ENCODE measurements at places on chromosomes 3 and 15. TPM values are rescaled to one million over a fixed set of nuclear protein-coding genes. Genes with fewer than 3 reads are reported as not detected.

DNA sequence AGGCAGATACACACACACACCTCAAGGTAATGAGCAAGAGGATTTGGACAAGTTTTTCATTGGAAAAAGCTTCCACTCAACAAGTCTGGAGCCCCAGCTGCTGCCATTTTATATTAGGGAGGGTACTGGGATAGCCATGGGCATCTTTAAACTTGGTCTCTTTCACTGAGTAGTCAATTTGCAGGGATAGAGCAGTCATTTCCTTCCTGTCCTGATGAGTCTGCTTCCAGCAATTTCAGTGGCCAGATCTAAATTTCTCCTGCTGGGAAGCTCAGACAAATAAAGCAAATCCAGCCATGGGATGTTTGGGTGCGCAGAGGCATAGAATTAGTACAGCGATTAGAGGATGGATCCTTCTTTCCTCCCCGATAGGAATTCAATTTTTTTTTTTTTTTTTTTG, 874 bp upstream of the ERC2 start:
- no peak overlapping the region for H3K27ac ChIP-seq
- H3K27me3 ChIP-seq = no peaks in the 10 kb centered on the region
- no peaks in the 10 kb centered on the region for H3K36me3 ChIP-seq
- H3K4me1 ChIP-seq = no peaks in the 10 kb centered on the region
- H3K4me3 ChIP-seq = no peak overlapping the region

DNA sequence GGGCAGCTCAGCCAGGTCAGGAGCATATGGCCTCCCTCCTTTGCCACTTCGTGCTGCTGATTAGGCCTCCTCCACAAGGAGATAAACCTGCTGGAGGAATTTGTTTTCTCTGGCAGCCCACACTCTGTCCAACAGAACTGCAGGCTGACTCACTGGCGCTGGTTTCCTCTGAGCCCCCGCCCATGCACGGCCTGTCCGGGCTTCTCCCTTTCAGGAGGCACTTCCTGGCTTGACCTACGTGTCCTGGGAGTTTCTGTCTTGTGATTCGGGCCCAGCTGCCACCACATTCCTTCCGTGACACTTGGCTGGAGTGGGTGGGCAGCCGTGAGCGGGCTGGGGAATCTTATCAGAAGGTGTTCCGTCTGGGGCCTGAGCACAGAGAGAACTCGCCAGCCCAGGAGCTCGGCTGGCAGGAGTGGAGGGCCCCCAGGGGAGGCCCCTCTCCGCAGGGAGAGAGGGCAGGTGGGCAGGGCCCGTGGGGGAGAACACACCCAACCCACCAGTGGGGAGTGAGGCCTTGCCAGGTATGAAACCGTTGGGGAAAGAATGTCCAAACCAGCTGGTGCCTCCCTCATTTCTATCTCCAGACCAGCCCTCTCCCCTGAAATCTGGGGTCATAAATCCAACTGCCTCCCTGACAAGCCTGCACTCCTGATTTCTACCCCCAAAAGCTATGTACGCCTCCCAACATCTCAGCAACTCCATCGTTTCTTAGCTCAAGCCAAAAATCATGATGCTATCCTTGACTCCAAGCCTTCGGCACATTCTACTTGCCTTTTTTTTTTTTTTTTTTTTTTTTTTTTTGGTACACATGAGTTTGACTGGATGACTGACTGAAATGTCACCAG, 110.6 kb upstream of the MEF2A start:
- DNase-seq = peak; percentile 91
- no peaks in the 10 kb centered on the region for H3K27me3 ChIP-seq
- H3K4me3 ChIP-seq = no peak overlapping the region
- no peaks in the 10 kb centered on the region for H3K36me3 ChIP-seq
- peak overlapping the region; percentile 96 for H3K27ac ChIP-seq
- peaks cover 14% of the 10 kb centered on the region for H3K4me1 ChIP-seq

DNA sequence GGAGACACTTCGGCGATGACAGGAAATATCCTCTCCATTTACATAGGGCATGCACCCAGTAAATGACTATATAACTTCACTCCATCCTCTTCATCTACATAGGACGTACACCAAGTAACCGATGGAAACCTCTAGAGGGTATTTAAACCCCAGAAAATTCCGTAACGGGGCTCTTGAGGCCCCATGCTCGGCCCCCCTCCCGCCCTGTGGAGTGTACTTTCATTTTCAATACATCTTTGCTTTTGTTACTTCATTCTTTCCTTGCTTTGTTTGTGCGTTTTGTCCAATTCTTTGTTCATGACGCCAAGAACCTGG, 7.5 kb upstream of the FAM107A start:
- peaks cover 30% of the 10 kb centered on the region for H3K4me1 ChIP-seq
- H3K36me3 ChIP-seq = no peaks in the 10 kb centered on the region
- peaks cover 44% of the 10 kb centered on the region for H3K27me3 ChIP-seq
- peak overlapping the region; percentile 39 for H3K4me3 ChIP-seq

DNA sequence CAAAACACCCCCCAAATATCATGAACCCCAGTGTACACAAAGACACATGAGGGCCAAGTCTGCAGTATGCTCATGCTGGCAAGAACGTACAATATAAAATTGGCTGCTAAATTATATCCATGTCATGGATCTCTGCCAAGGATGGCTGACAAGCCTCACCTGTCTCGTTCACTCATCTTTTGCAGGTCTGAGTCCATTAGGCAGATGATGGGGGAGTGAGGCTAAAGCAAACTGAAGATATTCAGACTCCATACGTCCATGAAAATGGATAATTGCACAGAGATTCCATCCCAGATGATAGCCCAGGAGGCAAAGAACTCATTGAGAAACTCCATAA, 122.3 kb upstream of the PTPRG start:
- H3K4me1 ChIP-seq = no peaks in the 10 kb centered on the region
- H3K27me3 ChIP-seq = no peaks in the 10 kb centered on the region
- H3K36me3 ChIP-seq = no peaks in the 10 kb centered on the region
- no peak overlapping the region for H3K4me3 ChIP-seq
- DNase-seq = no peak
- no peak overlapping the region for H3K27ac ChIP-seq

OSTN gene
- 11.3 TPM for total RNA-seq

SQOR gene
- total RNA-seq = 37.0 TPM

DUOXA2 gene
- total RNA-seq = 24.6 TPM

- no peaks in the 10 kb centered on the region for H3K4me1 ChIP-seq
- no peak overlapping the region for H3K27ac ChIP-seq
- H3K27me3 ChIP-seq = no peaks in the 10 kb centered on the region
- no peak overlapping the region for H3K4me3 ChIP-seq
- H3K36me3 ChIP-seq = no peaks in the 10 kb centered on the region
These were observed 176.8 kb upstream of the SUCLG2 start for GRCh38 chr3:67831262-67831661.

DNA sequence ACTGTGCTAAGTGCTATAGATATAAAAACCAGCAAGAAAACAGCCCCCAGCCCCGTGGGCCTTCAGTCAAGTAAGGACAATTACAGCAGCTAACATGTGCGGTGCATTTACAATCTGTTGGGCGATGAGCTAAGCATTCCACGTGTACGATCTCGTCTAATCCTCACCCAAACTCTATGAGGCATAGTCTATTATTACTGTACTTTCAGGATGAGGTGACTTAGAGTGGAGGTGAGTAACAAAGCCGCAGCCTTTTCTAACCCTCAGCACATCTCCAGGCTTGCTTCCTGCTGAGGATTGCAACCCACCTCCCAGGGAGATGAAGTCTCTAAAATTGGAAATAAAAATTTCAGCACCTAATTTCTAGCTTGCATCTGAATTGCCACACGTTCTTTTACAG, 53.2 kb upstream of the MCF2L2 start:
- no peaks in the 10 kb centered on the region for H3K27me3 ChIP-seq
- no peaks in the 10 kb centered on the region for H3K36me3 ChIP-seq
- no peak overlapping the region for H3K4me3 ChIP-seq
- no peak for DNase-seq
- H3K27ac ChIP-seq = no peak overlapping the region
- peaks cover 6% of the 10 kb centered on the region for H3K4me1 ChIP-seq

DNA sequence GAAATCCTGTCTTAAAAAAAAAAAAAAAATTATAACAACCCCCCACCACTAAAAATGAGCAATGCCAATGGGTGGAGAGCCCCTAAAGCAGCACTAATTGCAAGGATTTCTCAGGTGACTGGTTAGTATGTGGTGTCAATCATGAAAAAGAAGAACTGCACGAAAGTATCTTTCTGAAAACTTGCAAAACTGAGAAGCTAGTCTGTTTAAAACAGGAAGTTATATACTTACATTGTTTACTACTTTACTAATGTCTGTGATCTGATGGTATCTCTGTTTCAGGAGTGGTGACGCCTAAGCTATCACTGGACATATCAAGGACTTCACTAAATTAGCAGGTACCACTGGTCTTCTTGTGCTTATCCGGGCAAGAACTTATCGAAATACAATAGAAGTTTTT, at the start of gene CCR3:
Gene CCR3 (plus strand): TSS at position 341 of the 400 bp plus-strand sequence. CDS start 22,699 bp downstream, outside the sequence.
- H3K36me3 ChIP-seq = no peaks in the 10 kb centered on the region
- H3K27me3 ChIP-seq = no peaks in the 10 kb centered on the region
- no peak for DNase-seq
- no peaks in the 10 kb centered on the region for H3K4me1 ChIP-seq
- H3K27ac ChIP-seq = no peak within 1 kb of the TSS

GRCh38 chr3:160471892-160472291, 22.3 kb upstream of the TRIM59 start:
- no peaks in the 10 kb centered on the region for H3K4me1 ChIP-seq
- DNase-seq = no peak

DNA sequence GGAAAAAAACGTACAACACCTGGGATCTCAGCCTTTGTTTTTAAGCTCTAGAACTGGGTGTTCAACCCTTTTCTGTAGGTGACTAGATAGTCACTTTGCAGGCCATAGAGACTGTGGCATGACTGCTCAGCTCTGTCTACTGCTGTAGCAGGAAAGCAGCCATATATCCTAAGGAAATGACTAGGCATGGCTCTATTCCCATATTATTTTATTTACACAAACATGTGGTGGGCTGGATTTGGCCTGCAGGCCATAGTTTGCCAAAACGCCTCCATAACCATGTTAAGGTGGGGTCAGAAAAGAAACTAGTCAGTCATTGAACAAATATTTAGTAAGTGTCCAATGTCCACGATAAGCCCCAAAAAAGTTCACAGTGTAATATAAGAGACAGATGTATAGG, 452.5 kb downstream of the MCTP2 start:
- no peaks in the 10 kb centered on the region for H3K27me3 ChIP-seq
- no peak overlapping the region for H3K27ac ChIP-seq
- no peaks in the 10 kb centered on the region for H3K4me1 ChIP-seq
- no peak for DNase-seq

GRCh38 chr3:13040361-13041074, 32.7 kb downstream of the IQSEC1 start:
- no peak overlapping the region for H3K4me3 ChIP-seq
- DNase-seq = no peak
- no peaks in the 10 kb centered on the region for H3K4me1 ChIP-seq

DNA sequence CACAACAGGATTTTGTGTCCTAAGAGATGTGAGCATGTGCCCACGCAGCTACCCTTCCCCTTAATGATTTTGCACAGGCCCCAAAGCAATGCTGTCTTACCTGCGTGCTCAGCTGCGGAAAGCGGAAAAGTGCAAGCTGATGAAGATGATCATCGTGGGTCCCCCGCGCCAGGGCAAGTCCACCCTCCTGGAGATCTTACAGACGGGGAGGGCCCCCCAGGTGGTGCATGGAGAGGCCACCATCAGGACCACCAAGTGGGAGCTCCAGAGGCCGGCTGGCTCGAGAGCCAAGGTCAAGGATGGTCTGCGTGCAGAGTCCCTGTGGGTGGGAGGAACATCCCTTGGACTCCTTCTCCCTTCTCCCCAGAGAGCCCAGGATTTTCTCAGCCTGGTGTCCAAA, 103.1 kb downstream of the LRRK1 start:
- no peaks in the 10 kb centered on the region for H3K36me3 ChIP-seq
- H3K27me3 ChIP-seq = no peaks in the 10 kb centered on the region
- no peak overlapping the region for H3K27ac ChIP-seq
- no peak overlapping the region for H3K4me3 ChIP-seq
- peaks cover 6% of the 10 kb centered on the region for H3K4me1 ChIP-seq
- no peak for DNase-seq

GRCh38 chr15:70152070-70152480, 54.4 kb upstream of the TLE3 start:
- H3K36me3 ChIP-seq = no peaks in the 10 kb centered on the region
- peaks cover 3% of the 10 kb centered on the region for H3K27me3 ChIP-seq
- no peak overlapping the region for H3K4me3 ChIP-seq

ANKRD34C gene
- not detected for total RNA-seq

CATSPER2 gene
- 3.9 TPM for total RNA-seq

- no peak overlapping the region for H3K27ac ChIP-seq
- no peak for DNase-seq
- no peaks in the 10 kb centered on the region for H3K4me1 ChIP-seq
- H3K4me3 ChIP-seq = no peak overlapping the region
These were observed 156.8 kb downstream of the LRTM1 start for GRCh38 chr3:54771050-54771449.

GRCh38 chr3:45635475-45636256, 41.1 kb downstream of the LIMD1 start:
- H3K27me3 ChIP-seq = no peaks in the 10 kb centered on the region
- H3K27ac ChIP-seq = peak overlapping the region; percentile 6

DNA sequence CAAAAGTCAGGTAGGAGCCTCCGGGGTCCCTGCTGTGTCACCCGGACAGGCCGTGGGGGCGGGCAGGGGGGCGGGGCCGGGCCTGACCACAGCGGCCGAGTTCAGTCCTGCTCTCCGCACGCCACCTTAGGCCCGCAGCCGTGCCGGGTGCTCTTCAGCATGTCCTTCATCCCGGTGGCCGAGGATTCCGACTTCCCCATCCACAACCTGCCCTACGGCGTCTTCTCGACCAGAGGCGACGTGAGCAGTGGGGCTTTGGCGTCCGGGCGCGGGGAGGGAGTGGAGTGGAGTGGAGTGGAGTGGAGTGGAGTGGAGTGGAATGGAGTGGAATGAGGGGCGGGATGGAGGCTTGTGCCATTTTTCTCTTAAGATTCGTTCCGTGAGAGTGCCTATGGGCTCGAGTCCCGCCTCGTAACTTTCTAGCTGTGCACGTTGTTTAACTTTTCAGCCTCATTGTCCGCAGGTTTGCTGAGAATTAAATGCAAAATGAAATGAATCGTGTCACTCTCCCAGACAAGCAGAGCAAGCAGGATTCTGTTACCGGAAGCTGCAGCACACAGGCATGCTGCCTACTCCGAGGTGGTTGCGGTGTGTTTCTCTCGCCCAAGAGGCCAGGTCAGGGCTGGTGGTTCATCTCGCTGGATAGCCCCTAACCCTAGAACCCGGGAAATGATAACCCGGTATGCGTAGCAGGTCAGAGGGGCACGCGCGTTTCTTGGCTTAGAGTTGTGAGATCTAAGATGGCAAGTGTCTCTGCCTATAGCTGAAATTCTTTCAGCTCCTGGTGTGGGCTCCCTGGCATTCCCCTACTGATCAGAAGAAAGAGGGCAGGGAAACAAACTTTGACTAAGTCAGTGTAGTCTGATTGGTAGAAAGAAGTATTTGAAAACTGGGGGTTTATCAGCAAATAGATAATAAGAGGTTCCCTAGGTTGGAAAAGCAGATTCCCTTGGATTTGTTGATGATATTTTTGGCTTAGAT, at the start of gene FAH:
Gene FAH (plus strand): TSS at position 104 of the 981 bp plus-strand sequence. CDS start 56 bp downstream, at position 160.
- no peaks in the 10 kb centered on the region for H3K36me3 ChIP-seq
- no peak for DNase-seq
- no peaks in the 10 kb centered on the region for H3K27me3 ChIP-seq
- peak within 1 kb of the TSS; percentile 85 for H3K27ac ChIP-seq

Measured in hepatocyte (in vitro differentiated cells).